ENCODE measurements at places on chromosomes 1 and 21. TPM values are rescaled to one million over a fixed set of nuclear protein-coding genes. Genes with fewer than 3 reads are reported as not detected.

DNA sequence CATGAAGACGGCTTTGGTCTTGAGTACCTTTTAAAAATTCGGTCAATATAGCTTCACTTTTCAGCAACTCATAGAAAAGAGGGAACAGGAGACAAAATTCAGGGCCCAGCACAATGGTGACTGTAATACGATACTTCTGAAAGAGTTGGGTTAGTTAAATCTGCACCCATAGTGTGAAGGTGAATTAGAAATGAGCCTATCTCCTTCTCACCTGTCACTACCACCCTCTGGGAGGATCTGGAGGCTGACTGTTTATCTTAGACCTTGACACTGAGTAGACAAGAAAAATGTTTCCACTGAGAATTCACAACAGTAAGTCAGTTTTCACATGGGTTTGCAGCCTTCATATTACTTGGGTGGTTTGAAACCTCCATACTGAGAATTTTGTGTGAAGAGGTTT lies 57.9 kb upstream of the HMGB4 start:
- H3K4me1 ChIP-seq: no peaks in the 10 kb centered on the region
- H3K27me3 ChIP-seq: no peaks in the 10 kb centered on the region
- no peak overlapping the region for H3K27ac ChIP-seq

DNA sequence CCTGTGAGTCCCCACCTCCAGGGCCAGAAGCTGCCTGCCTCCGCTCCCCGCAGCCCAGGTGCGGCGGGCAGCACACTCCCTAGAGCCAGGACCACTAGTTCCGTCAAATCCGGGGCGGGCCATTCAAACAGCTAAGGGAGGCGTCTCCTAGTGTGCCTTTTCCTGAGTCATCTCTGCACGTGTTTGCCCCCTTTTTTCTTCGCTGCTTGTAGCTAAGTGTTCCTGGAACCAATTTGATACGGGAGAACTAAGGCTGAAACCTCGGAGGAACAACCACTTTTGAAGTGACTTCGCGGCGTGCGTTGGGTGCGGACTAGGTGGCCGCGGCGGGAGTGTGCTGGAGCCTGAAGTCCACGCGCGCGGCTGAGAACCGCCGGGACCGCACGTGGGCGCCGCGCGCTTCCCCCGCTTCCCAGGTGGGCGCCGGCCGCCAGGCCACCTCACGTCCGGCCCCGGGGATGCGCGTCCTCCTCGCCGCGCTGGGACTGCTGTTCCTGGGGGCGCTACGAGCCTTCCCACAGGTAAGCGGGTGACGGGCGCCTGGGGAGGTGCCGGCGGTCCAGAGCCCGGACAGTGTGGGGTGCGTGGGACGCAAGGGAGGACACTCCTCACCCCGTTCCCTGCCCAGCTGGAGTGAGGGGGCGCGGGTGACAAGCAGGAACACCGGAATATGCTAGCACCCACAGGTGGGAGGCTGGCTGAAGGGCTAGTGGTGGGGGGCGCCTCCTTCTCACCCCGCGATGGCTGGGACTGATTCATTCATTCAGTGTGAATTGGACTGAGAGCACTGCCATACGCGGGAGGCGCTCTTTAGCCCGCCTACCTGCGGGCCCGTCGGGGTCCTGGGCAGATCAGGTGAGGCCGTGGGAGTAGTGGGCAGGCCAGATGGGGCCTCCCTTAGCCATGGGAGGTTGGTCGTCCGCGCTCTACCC lies at the start of gene TNFRSF8:
TSS of gene TNFRSF8 (plus strand) at position 163 of the 932 bp plus-strand sequence. CDS start at position 459, 296 bp downstream.
- no peaks in the 10 kb centered on the region for H3K36me3 ChIP-seq
- H3K27ac ChIP-seq: no peak within 1 kb of the TSS
- peak within 1 kb of the TSS; percentile 6 for H3K4me3 ChIP-seq
- DNase-seq: no peak
- H3K4me1 ChIP-seq: peaks cover 23% of the 10 kb centered on the region

DNA sequence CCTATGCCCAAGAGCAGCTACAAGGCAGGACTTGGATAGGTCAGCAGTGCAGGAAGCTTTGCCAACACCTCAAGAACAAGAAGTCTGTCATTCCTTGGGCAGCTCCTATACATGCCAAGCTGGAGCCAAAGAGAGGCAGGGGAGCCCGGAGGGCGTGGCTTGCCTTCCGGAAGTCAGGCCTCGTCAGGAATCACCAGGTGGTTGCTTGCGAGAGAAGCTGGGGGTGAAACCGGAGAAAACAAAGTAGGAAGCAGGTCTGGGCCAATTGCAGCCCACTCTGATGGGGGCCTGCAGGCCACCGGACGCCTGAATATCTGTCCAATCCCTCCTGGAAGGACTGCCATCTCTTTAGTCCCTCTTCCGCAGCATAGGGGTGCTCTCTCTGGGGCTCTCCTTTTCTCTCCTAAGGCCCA lies 794 bp upstream of the FAM76A start:
- no peaks in the 10 kb centered on the region for H3K27me3 ChIP-seq
- peak; percentile 60 for DNase-seq
- H3K36me3 ChIP-seq: peaks cover 23% of the 10 kb centered on the region
- peaks cover 15% of the 10 kb centered on the region for H3K4me1 ChIP-seq

DNA sequence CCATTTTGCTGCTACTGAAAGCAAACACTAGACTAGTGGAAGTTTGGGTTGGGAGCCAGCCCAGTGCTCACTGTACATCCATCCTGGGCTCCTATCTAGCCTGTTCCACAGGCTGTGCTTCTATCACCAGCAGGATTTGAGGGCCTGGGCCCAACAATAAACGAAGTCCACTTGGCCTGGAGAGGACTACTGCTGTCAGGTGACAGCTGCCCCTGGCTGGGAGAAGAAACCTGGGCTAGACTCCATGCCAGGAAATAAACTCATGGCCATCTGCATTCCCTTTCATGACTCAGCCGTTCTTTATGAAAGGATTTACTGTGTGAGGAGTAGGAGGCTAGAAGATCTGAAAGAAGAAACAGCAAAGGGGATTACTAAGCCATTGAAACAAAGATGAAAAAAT lies 35.5 kb downstream of the COLGALT2 start:
- no peaks in the 10 kb centered on the region for H3K36me3 ChIP-seq
- H3K27me3 ChIP-seq: no peaks in the 10 kb centered on the region
- no peak for DNase-seq
- H3K4me1 ChIP-seq: no peaks in the 10 kb centered on the region
- H3K4me3 ChIP-seq: no peak overlapping the region

DNA sequence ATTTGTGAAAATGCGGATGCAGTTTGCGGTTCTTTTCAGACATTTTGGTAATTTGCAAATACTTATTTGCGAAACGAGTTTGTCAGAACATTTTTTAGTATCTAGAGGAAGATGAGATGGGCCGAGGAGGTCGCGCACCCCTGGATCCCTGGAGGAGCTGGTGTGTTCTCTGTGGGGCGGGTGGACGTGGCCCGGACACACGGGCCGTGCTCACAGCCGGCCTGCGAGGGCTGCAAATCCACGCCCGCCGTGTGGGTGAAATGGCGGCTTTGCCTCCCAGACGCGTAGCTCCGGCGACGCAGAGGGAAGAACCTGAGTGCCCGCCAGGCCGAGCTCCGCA lies 9.3 kb upstream of the TTLL10 start:
- no peak overlapping the region for H3K27ac ChIP-seq
- peaks cover 8% of the 10 kb centered on the region for H3K4me1 ChIP-seq
- H3K27me3 ChIP-seq: peaks cover 19% of the 10 kb centered on the region
- H3K36me3 ChIP-seq: no peaks in the 10 kb centered on the region
- DNase-seq: no peak

DNA sequence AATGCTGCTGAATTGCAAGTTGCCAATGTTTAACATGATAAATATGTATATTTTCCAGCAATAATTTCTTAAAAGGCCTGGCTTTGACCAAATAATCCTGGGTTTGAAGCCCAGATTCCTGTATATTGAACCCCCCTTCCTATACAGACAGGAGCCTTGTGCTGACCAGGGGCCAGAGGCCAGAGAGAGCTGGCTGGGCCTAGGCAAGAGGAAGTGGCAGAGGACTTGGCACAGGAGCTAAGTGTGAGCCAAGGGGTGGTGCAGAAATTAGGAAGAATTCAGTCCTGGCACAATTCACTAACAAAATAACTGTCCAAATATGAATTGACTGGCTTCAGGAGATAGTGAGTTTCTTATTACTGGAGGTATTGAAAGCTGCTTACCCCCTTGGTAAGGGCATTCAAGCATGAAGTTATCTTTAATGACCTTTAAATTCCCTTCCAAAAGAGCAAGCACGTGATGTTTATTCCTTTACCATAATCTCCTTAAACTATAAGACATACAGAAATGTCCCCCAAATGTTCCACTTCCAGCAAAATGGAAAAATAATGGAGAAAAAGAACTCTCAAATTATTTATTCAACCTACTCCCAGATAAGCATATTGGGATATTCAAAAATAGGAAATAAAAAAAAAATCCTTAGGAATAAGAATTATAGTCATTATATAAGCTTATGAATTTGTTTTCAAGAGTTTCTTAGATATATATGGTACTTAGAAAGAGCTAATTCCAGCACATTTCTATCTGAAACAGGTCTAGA lies 26.6 kb downstream of the NIBAN1 start:
- no peaks in the 10 kb centered on the region for H3K36me3 ChIP-seq
- no peaks in the 10 kb centered on the region for H3K27me3 ChIP-seq
- no peak overlapping the region for H3K27ac ChIP-seq
- no peak for DNase-seq
- H3K4me3 ChIP-seq: no peak overlapping the region

DNA sequence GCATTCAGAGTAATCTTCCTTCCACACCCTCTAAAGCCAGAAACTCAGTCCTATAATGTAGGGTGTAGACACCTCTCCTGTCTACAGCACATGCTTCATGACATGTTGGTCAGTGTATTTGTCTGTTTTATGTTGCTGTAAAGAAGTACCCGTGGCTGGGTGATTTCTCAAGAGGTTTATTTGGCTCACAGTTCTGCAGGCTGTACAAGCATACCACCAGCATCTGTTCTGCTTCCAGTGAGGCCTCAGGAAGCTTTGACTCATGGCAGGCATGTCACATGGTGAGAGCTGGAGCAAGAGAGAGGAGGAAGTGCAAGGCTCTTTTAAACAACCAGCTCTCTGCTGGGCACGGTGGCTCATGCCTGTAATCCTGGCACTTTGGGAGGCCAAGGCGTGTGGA lies 12.1 kb downstream of the PLOD1 start:
- H3K27ac ChIP-seq: no peak overlapping the region
- H3K36me3 ChIP-seq: peaks cover 34% of the 10 kb centered on the region
- no peaks in the 10 kb centered on the region for H3K27me3 ChIP-seq
- no peak for DNase-seq
- no peak overlapping the region for H3K4me3 ChIP-seq
- H3K4me1 ChIP-seq: no peaks in the 10 kb centered on the region

- no peak for DNase-seq
- H3K27me3 ChIP-seq: no peaks in the 10 kb centered on the region
- peak overlapping the region; percentile 68 for H3K27ac ChIP-seq
- peaks cover 15% of the 10 kb centered on the region for H3K4me1 ChIP-seq
These were observed 863 bp upstream of the NUF2 start for GRCh38 chr1:163320891-163321290.

- no peaks in the 10 kb centered on the region for H3K27me3 ChIP-seq
- peaks cover 48% of the 10 kb centered on the region for H3K36me3 ChIP-seq
- no peak overlapping the region for H3K27ac ChIP-seq
These were observed 31.0 kb downstream of the TRIT1 start for GRCh38 chr1:39852214-39852791.

GRCh38 chr1:173431304-173432045 lies 45.7 kb upstream of the PRDX6 start:
- H3K4me1 ChIP-seq: peaks cover 25% of the 10 kb centered on the region
- H3K27me3 ChIP-seq: no peaks in the 10 kb centered on the region
- peak; percentile 88 for DNase-seq
- H3K4me3 ChIP-seq: no peak overlapping the region
- no peak overlapping the region for H3K27ac ChIP-seq
- H3K36me3 ChIP-seq: no peaks in the 10 kb centered on the region

GRCh38 chr1:229669333-229669732 lies 43.3 kb downstream of the URB2 start:
- DNase-seq: no peak
- H3K4me3 ChIP-seq: no peak overlapping the region
- H3K27ac ChIP-seq: no peak overlapping the region
- no peaks in the 10 kb centered on the region for H3K36me3 ChIP-seq

GRCh38 chr1:62601457-62601856 lies 4.1 kb downstream of the ANGPTL3 start:
- no peaks in the 10 kb centered on the region for H3K27me3 ChIP-seq
- H3K36me3 ChIP-seq: no peaks in the 10 kb centered on the region
- H3K27ac ChIP-seq: no peak overlapping the region
- H3K4me3 ChIP-seq: no peak overlapping the region

DNA sequence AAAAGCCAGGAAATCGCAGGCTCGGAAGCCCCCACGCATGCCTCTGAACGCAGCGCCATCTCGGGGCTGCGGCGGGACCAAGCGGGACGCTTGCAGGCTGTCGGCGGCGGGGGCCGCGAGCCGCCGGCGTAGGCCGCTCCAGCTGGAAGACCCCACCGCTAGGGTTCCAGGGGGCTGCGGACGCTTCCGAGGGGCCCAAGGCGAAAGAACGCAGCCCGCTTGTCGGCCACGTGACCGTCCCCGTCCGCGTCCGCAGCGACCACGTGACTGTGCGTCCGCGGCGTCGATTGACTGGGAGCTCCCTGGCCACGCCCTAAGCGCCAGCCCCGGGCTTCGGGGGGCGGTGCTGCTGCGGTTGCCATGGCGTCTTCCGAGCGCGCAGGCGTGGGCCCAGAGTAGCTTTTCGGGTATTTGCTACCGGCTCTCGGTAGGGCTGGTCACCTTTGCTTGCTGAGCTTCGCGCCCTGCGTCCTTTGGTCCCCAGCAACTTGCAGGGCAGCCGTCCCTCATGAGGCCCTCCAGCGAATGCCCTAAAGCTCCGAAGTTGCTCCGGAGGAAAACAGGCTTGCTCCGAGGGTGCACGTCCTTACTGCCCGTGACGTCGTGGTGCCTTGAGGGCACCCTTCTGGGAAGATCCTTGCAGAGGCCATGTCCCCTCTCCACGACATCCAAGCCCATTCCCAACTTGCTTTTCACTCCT lies 197.2 kb downstream of the DYRK1A start:
- no peaks in the 10 kb centered on the region for H3K27me3 ChIP-seq
- peak overlapping the region; percentile 93 for H3K27ac ChIP-seq
- peaks cover 26% of the 10 kb centered on the region for H3K4me1 ChIP-seq
- DNase-seq: peak; percentile 96
- no peaks in the 10 kb centered on the region for H3K36me3 ChIP-seq

GRCh38 chr1:67880056-67880601 lies 46.9 kb upstream of the GNG12 start:
- H3K4me3 ChIP-seq: no peak overlapping the region
- H3K27me3 ChIP-seq: no peaks in the 10 kb centered on the region
- no peaks in the 10 kb centered on the region for H3K4me1 ChIP-seq

DNA sequence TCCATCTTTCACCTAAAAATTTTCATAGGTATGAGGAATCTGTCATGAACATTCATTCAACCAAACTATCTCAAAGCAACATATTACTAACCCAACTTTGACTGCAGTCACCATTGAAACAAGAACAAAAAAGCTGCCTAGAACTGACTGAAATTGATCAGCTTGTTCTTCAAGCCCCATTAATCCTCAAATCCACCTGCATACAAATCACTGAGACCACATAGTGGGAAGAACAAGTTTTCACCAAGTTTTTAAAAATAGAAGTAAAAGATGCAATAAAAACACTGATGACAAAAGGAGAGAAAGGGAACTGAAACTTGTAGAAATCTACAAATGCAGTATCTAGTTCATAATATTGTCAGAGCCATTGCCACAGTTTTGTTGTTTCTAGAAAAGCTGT lies 6.1 kb downstream of the SORT1 start:
- H3K4me3 ChIP-seq: peak overlapping the region; percentile 27
- H3K27ac ChIP-seq: peak overlapping the region; percentile 74
- no peaks in the 10 kb centered on the region for H3K27me3 ChIP-seq

IGFN1 gene
- total RNA-seq: 0.18 TPM

CRABP2 gene
- 2.1 TPM for total RNA-seq

SLC25A34 gene
- total RNA-seq: 3.5 TPM

PEAR1 gene
- 14.8 TPM for total RNA-seq
